ENCODE measurements at places on chromosomes 6 and 20.

GRCh38 chr6:30684386-30685156 is 1.9 kb downstream of the PPP1R18 start:
- DNase-seq, result no peak

DNA sequence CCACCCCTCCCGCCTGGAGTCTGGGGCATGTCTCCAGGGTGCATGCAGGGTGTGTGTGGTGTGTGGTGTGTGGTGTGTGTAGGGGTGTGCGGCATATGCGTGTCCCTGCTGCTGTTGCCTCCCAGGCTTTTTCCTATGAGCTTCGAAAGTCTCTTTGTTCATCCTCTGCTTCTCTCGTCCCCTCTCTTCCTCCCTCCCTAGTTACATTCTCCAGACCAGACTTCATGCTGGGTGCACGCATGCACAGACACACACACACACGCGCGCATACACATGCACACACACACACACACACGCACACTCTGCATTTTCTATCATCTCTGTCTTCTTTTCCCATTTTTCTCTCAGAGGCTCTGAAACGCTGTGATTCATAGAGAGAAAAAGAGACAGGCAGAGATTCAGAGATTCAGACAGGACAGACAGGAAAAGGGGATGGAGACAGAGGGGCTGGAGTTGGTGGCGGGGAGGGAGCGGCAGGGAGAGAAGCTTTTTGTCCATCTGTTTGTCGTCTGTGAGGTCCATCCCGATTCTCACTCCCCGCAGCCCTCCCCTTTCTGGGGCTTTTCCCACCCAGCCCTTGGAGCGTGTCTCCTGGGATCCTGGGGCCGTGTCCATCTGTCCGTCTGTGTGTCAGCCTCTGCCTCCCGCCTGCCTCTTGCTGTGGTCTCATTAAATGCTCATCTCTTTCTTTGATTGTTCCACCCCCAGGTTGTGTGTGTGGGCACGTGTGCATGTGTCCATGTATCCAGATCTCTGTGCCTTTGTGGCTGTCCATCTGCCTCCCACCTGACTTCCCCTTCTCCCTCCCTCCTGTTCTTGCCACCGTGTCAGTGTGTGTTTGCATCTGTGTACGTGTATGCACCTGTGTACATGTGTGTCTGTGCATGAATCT is 62.6 kb downstream of the SRC start:
- no peak for DNase-seq

DNA sequence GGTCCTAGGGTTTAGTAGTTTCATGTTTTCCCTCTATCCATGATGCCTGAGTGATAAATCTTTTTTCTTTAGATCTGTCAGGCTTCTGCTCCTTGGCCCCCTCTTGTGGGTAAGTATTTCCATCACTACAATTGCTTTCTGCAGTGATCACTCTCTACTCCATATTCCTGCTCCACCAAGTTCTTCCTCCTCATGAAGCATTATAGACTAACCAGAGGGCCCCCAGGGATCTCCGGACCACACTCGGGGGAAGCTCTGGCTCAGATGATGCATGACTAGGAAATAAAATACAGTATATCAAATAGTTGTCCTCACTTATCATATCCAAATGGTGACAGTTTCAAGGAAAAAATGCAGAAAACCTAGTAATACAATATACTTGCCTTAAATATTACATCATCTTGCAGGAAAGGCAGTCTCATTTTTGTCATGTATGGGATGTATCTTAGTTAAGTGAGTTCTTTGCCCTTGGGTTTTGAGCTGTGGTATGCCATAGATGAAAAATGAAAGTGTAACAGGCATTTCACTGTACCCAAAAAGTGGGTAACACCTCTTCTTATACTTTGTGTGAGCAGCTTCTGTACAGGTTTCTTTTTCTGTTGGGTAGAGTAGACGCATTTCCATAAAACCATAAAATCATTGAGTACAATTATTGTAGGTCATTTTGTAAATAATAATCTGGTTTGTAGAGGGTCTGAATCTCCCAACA is 200.9 kb upstream of the EYA4 start:
- no peak for DNase-seq

DNA sequence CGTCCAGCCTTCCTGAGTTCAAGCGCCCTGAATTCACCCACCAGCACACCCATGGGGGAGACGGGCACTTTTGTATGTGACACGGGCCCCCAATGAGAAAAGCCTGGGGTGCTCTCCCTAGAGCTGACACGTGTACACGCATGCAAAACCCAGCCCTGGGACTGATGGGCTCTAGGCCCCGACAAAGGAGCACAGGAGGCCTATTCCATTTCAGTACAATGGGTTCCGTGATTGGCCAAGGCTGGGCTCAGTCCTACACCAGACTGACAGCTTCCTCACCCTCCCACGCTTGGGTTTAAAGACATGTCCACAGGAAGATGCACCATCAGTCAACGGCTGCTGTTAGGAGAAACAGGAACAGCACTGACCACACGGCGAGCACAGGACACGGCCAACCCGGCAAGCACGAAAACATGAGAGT is 8.8 kb downstream of the ZBTB46 start:
- no peak for DNase-seq

DNA sequence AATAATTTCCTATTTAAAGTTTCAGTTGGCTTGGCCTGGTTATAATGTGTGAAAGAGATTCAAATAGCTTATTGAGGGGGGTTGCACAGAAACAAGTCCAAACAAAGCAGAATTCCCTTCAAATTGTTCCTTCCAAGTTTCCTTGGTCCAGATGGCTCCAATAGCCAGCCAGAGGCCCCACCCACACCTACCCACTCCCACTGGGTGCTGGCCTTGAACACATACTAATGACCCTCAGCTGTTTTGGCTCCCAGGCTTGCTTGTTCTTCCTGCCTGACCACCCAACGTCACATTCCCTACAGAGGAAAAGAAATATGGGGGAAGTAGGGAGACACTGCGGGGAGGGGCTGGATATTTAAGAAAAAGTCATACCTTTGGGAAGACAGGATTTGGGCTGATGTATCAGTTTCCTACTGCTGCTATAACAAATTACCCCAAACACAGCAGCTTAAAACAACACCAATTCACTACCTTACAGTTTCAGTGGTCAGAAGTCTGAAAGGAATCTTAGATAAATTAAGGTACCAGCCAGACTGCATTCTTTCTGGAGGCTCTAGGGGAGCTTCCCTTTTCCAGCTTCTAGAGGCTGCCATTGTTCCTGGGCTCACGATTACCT is 95.7 kb downstream of the COL21A1 start:
- DNase-seq, result no peak

- no peak for DNase-seq
Measured at GRCh38 chr20:3592931-3593330, 70.3 kb downstream of the GFRA4 start.

DNA sequence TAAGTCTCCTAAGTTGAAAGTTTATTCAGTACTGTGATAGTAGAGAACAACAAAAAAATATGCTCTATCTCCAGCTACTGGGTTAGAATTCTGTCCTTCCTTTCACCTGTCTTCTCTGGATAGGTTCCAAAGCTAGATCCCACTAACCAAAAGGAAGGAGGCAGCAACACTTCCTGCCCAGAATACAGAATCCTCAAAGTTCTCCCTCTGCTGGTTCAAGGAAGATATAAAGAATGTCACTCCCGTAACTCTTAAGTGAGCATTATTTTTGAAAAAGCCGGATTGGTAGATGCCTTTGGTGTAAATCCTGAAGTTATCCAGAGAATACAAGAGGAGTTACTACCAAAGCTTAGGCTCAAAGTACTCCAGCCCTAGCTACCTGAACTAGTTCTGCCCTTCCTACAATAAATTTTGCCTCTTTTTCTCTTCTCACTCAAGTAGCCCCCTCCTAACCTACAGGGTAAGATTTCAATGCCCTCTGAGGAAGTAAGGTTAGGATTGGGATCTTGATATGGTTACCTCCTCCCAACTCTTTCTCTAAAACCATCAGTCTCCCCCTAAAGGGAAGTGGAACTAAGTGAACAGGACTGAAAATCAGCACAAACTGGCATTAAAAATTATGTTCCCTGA is 26.0 kb upstream of the CRIP3 start:
- DNase-seq, result no peak

DNA sequence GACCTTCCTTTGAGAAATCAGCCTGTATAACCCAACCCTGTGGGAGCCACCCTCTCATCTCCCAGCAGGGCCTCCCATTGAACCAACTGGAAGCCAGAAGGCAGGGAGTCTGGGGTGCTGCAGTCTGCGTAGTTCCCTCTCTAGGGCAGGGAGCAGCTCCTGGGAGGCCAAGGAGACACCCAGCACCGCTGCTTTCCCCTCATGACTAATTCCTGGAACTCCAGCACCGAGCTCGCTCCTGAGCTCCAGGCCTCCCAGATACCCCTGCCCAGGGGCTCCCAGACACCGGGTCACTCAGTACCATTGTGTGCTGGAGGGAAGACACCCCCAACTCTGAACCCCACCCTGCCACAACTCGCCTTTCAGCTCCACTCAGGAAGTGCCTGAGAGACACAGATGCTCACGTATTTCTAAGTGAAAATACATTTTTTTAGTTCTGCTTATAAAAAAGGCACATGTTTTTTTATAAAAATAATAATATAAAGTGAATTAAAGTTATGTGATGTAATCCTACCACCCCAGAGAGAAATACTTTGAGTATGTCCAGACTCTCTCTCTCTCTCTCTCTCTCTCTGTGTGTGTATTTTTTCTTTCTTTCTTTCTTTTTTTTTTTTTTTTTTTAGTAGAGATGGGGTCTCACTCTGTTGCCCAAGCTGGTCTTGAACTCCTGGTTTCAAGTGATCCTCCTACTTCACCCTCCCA is 17.5 kb downstream of the PIM1 start:
- DNase-seq, result peak; percentile 64

DNA sequence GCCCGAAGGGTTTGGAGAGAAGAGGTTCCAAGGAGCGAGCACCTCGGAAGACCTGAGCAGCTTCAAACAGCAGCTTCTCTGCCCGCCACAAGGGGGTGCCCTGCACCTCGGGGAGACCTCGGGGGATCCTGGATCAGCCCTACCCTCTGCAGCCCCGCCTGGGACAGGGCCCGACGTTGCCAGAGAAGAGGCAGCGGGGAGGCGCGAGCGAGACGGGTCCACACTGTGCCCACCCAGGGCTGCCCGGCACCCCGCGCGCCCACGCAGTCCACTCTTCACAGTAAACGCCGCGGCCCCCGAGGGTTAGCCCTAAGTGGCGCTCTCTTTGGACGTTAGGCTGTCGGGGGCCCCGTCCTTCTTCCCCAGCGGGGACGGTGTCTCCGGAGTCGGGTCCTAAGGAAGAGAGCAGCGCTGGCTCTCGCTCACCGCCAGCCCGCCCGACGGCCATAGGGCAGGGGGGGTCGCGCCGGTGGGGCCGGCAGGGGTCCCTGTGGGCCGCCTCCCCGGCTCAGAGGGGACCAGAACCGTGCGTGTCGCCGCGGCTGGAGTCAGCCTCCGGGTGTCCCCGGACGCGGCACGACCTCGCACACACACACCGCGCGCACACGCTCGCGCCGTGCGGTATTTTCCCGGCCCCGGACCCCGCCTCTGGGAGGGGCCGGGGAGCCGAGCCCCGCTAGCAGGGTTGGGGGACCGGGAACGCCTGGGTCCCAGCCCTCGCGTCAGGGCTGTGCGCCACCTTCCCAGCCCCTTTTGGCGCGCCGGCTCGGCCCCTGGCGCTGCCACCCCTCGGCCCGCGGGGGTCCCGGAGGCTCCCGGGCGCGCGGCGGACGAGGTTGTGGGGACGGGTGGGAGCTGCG is 929 bp downstream of the CDH22 start:
- peak; percentile 85 for DNase-seq

- no peak for DNase-seq
Measured at GRCh38 chr6:155004017-155004416, 8.9 kb downstream of the TIAM2 start.

DNA sequence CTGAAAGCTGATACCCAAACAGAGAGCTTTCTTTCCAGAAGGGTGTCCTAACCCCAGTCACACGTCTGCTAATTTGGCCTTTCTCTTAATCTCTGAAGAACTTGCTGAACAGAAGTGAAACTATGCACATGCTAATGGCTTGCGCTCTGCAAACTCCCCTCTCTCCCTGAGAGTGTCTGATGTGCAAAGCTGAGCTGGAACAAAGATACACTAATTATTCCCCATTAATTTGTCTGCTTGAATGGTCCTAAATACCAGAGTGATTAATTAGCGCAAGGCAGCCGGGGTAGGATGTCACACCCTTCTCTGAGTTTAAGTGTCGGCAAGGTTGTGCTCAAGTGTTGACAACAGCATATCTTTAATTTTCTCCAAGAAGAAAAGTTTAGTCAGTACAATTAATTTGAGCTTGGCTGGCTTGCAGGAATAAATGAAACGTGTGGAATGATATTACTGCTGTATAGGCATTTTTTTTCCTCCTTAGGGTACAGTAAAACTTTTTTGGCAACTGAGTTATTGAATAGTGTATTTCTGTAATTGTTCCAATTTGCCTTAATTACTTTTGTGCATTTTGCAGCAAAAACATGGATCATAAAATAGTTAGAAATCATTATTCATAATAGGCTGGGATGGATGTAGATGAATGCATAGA is 715.9 kb upstream of the POU3F2 start:
- no peak for DNase-seq

DNA sequence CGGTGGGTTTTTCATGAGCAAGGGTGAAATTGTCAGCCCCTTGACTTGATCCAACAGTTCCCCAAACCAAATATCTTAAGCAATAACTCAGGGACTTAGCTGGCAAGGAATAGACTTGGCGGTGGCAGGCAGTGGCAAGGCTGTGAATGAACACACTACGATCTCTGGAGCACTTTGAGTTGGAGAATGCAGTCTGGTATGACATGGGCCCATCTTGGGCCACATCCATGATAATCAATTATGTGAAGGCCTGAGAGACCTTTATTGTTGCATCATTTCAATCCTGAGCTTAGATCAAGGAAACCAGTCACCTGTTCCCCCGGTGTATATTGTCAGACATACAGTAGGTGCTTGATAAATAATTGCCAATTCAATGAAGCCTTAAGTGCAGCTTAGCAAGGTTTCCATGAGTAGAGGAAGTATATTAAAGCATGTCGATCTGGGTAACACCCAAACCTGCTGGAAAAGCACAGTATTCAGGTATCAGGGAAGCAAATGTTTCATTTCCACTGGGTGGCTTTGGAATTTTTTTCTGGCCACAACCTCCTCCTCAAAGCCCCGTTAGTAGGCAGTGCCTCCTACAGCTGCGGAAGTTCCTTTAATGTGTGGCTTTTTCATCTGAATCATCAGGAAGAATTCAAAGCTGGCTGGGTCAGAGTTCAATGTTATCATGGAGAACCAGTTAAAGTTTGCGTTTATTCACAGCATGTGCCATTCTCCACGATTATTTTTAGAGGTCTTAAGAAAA is 10.2 kb downstream of the CASS4 start:
- DNase-seq, result no peak

GRCh38 chr6:4191271-4191721 is 55.9 kb upstream of the ECI2 start:
- DNase-seq, result no peak

DNA sequence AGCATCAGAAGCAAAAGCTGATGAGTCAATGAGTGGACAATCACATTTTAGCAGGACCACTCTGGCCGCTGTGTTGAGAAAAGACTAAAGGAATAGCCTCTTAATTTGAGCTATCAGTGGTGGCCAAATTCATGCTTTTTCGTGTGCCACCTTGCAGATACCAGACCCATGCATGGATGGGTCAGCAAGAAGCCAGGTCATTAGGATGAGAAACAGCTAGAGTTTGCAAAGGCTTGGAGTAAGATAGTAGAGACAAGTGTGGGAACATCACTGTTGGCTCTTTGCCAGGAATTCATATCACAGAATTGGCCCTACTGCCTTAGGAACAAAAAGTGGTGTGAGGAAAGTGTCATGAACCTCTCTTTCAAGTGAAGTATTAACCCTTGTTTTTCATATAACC is 25.5 kb downstream of the MRAP2 start:
- no peak for DNase-seq

All from CD8-positive, alpha-beta T cell (primary cell).